ENCODE measurements at places on chromosomes 6 and 20. TPM values are rescaled to one million over a fixed set of nuclear protein-coding genes. Genes with fewer than 3 reads are reported as not detected.

FAM110A gene
- total RNA-seq, result 1.8 TPM

TRAM2 gene
- 10.3 TPM for total RNA-seq

ZNF311 gene
- 0.22 TPM for total RNA-seq

CALHM5 gene
- total RNA-seq, result 1.7 TPM

GRCh38 chr6:17484201-17484849 is 90.9 kb downstream of the CAP2 start:
- DNase-seq, result no peak

- no peak for DNase-seq
Observed at GRCh38 chr20:18331694-18332093, 43.4 kb downstream of the ZNF133 start.

- DNase-seq, result no peak
Observed at GRCh38 chr6:138492113-138492512, 7.2 kb downstream of the NHSL1 start.

DNA sequence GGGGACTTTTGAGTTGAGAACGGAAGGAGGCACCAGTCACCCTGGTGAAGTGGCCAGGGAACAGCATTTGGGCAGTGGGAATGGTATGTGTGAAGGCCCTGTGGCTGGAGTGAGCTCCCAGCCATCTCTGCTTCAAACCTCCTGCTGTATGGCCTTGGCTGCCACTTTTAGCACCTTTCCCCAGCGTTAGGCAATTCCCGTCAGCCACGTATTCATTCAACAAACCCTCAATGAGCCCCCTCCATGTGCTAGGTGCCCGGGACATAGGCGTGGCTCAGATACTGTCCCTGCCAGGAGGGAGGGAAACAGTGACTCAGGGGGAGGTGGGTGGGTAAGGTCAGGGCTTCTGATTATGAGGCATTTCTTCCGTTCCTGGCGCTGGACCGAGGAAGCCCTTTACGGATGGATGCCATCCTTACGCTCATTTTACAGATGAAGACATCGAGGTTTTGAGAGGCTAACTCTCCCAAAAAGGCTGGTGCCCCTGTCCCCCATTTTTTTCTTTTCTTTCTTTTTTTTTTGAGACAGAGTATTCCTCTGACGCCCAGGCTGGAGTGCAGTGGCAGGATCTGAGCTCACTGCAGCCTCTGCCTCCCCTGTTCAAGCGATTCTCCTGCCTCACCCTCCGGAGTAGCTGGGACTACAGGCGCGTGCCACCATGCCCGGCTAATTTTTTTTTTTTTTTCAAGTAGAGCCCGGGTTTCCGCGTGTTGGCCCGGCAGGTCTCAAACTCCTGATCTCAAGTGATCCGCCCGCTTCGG is 37.5 kb downstream of the SRC start:
- no peak for DNase-seq

DNA sequence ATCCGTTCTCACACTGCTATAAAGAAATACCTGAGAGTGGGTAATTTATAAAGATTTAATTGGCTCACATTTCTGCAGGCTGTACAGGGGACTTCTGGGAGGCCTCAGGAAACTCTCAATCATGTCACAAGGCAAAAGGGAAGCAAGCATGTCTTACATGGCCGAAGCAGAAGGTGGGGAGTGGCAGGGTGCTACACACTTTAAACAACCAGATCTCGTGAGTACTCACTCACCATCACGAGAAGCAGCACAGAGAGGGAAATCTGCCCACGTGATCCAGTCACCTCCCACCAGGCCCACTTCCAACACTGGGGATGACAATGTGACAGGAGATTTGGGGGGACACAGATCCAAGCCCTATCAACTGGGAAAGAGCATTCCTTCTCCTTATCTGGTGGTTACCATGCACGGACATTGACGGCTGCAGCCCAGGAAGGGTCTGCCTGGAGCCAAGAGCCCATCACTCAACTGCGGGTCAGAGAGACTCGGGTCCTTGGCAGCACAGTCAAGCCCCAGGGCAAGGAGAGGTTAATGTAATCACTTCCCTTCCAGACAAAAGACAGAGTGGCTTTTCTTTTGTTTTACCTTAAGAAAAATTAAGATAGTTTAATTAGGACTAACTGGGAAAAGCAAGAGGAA is 112.3 kb upstream of the CST7 start:
- DNase-seq, result peak; percentile 19
